ENCODE measurements at places on chromosomes 12 and 14.

DNA sequence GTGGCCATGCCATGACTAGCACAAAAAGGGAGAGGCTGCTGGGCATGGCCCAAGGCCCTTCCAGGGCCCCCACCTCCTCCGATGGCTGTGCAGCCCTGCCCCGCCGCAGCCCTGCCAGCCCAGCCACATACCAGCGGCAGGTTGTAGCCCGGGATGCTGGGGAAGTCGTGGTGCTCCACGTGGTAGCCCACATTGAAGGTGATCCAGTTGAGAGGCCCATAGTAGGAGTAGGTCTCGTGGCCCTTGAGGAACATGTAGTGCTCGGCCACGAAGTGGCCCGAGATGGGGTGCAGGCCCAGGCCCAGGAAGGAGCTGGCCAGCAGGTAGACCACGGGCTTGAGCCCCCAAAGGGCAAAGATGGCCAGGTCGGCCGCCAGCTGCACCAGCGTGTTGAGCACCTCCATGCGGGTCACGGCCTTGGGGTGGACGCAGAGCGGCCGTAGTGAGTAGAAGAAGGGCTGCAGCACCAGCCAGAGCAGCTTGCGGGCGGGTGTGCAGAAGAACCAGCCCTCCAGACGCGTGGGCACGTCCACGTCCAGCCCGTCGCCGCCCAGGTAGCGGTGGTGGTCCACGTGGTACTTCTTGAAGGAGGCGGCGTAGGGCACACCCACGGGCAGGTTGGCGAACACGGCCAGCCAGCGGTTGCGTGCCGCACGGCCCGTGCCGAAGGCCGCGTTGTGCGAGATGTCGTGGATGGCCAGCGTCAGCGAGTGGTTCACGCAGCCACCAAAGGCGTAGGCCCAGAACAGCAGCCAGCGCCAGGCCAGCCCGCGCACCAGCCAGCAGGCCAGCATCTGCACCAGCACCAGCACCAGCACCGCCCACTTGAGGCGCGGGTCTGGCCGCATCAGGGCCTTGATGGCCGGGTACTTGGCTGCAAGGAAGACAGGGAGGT, 10.4 kb downstream of the DEGS2 start:
- DNase-seq = no peak

DNA sequence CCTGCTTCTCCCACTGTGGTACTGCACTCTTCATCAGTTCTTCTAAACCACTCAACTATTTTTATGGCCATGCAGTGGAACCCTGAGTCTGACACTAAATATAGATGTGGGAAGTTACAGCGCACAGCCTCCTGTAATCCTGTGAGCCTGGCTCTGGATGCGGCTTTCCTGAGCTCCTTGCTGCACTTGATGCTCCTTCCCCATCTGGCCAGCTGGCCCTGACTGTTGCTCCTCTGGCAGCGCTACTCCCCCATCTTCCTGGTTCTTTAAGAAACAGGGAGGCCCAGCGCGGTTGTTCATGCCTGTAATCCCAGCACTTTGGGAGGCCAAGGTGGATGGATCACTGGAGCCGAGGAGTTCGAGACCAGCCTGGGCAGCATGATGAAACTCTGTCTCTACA, 24.6 kb downstream of the IQSEC3 start:
- DNase-seq = no peak

- no peak for DNase-seq
These were observed 86.9 kb downstream of the AVPR1A start for GRCh38 chr12:63064080-63064479.

DNA sequence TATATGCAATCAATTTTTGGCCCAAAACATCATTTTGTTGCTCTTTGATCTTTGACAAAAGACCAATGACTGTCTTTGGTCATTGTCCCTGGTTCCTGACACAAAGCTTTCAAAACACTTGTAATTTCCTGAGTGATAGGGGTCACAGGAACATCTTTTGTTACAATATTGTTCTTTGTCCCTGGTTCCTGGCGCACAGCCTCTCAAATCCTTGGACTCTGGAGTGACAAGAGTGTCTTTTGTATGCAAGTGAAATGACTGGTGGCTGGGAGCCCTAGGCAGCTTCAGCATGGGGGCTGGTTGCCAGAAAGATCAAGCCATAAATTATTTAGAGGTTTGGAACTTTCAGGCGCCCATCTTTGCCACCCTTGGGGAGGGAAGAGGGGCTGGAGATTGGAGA, 53.9 kb downstream of the DNAH10 start:
- DNase-seq = no peak

GRCh38 chr12:78290606-78291345, 460.1 kb downstream of the NAV3 start:
- no peak for DNase-seq

DNA sequence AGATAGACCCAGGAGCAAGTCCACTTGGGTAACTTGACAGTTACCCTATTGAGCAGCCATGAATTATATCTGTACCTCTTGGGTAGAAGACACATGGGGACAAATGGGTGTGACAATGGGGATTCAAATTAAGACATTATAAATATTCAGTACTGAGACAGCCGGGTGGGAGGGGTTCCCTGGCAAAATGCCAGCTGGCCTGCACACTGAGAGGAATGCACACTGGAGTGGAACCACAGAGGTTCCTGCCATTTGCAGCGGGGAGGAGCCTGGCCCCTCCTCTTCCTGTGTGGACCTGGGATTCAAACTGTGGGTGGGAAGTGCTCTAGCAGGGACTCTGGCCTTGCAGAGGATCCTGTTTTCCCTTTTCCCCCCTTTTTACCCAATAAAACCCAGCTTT, 118.7 kb upstream of the CDKN3 start:
- DNase-seq = no peak

GRCh38 chr12:124352839-124353238, 57.9 kb downstream of the RFLNA start:
- DNase-seq = no peak

DNA sequence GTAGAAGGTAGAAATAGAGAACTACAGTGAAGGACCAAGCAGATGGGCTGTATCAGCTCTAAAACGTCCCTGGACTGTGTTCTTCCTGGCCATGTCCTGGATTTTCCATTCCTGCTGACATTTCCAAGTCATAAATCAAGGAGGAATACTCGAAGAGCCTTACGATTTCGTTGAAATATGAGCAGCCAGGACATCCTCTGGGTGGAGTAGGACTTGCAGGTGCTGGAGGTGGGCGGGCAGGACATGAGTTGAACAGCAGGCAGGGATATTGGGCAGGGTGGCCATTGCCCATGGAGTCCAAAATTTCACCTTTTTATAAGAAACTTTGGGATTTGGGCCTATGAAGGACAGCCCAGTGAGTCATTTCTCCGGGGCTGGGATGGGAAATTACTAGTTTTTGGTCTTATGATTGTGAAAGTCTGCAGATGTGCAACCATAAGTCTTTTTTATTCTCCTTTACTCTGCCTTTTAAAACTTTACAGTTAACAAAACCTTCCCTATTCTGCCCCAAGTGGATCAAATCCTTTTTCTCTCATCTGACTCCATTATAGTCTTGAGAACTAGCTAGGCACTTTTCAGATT, 88.8 kb downstream of the TMX1 start:
- DNase-seq = no peak

- DNase-seq = no peak
These were observed 409.6 kb downstream of the APAF1 start for GRCh38 chr12:99054601-99055128.

GRCh38 chr12:28865776-28866175, 283.3 kb upstream of the FAR2 start:
- no peak for DNase-seq

Data from nucleus accumbens (tissue), 56 donors.